ENCODE measurements at places on chromosomes 6 and 20.

DNA sequence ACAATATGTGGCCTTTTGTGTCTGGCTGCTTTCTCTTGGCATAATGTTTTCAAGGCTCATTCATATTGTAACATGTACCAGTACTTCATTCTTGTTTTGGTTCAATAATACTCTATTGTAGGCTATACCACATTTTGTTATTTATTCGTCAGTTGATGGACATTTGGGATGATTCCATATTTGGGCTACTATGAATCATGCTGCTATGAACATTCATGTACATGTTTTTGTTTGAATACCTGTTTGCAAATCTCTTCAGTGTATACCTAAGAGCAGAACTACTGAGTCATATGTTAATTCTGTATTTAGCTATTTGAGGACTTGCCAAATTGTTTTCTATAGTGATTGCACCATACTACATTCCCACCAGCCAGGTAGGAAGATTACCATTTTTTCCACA lies 259.9 kb downstream of the GMPR start:
- no peak for DNase-seq

DNA sequence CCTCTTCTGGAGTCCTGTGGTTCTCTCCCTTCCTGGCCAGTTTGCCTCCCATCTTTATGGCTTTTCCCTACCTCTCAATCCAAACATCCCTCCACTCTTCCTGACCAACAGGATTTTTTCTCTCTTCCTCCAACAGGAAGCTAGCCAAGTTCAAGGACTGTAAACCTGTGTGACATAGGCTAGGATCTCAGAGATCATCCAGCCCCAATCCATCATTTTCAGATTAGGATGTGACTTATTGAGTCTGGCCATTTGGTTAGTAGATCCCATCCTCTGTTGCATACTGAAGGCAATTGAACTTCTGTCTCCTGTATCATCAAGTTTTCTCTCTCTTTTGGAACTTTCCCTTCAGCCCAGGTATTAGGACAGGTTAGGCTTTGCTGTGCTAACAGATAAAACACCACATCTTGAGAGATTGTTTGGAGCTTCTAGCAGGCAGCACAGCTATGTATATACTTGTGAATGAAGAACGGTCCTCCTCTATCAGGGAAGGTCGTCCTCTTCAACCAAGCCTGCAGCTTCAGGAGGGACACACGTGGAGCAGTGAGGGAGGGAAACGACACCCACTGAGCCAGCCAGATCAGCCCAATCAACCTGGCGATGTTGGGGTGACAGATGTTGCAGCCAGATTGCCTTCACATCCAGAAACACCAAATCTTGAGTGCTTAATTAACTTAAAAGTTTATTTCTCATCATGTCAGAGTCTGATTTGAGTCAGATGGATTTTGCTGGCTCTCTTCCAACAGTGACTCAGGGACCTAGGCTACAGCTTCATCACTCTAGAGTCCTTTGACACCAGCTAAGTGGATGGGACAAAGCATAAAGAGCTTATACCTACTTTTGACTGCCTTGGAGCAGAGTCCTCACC lies 106.8 kb downstream of the GJA10 start:
- DNase-seq, result peak; percentile 40

GRCh38 chr20:63475209-63475608 lies 2.8 kb upstream of the KCNQ2 start:
- DNase-seq, result no peak

- DNase-seq, result no peak
These were observed 8.2 kb downstream of the TRAF3IP2 start for GRCh38 chr6:111597291-111598086.

- DNase-seq, result no peak
These were observed 40.0 kb downstream of the PLG start for GRCh38 chr6:160742090-160742489.

DNA sequence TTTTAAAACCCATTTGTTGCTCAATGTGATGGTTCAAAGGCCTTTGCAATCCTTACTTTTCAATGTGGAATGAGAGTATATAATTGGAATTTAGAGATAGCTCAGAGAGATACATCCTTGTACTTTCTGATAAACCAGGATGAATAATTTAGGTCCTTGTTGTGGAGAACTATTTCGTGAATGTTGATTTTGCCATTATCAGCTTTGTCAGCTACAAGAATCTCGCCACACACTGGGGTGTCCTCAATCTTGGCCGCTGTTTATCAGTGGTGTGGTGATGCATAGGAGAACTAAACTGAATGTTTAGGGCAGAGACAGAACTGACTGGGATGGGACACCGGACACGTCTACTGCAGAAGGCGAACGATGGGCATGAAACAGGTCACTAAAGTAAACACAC lies 111.2 kb upstream of the SLC35B3 start:
- DNase-seq, result no peak

- DNase-seq, result no peak
These were observed 215.5 kb downstream of the ZDHHC14 start for GRCh38 chr6:157596461-157596860.

GRCh38 chr6:139278190-139278589 lies 13.6 kb downstream of the TXLNB start:
- no peak for DNase-seq

DNA sequence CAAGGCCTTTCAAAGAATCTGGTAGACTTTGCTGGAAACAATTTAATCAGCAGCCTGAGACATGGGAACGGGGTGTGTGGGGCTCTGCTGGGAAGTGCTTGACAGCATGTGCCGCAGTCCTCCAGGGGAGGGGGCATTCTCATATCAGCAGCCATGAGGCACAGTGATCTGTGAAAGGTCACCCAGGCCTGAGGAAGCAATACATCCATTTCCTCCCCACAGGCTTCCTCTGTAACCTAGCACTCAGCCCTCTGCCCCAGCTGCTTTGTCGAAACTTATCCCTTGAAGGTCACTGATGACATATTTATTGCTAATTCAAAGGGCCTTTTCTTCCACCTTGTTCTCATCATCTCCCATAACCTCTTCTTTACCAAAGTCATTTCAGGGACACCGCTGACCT lies 103.3 kb downstream of the TNFAIP3 start:
- DNase-seq, result no peak

- no peak for DNase-seq
These were observed 98.4 kb upstream of the ADTRP start for GRCh38 chr6:11876934-11877433.

DNA sequence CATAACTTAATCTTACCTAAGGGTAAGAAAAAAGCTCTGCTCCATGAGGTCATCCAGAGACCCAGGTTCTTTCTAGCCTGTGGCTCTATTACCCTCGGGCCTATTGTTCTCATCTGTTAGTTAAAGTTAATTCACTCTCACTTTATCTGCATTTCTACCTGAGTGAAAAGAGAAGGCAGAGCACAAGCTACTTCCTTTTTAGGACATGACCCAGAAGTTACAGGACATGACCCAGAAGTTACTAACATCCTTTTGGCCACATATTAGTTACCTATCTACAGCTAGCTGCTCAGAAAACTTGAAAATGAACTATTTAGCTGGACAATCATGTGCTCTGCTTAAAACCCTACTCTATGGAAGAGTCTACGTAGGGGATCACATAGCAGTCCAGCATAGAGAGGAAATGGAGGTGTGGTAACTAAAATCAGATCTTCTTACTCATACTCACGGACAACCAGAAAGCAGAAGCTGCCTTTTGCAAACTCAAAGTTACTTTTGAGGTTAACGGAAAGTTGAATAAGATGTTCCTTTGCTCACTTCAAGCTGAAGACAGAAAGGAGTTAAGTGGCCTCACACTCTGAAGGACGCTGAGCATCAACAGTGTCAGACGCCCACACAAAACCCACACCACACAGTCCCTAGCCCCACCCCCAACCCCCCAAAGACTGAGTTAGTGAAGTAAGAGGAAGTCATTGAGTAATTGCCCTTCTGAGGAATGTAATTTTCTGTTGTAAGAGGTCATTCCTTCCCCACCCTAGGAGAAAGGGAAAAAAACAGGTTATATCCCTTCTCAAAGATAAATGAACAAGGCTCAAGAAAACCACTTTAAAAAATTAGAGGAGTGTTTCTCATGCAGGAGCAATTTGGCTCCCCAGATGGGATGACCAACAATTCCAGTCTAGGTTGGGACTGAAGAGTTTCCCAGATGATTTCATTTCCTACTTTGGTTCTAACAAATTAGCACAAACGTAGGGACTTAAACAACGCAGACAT lies 45.9 kb upstream of the TAB2 start:
- DNase-seq, result peak; percentile 73

DNA sequence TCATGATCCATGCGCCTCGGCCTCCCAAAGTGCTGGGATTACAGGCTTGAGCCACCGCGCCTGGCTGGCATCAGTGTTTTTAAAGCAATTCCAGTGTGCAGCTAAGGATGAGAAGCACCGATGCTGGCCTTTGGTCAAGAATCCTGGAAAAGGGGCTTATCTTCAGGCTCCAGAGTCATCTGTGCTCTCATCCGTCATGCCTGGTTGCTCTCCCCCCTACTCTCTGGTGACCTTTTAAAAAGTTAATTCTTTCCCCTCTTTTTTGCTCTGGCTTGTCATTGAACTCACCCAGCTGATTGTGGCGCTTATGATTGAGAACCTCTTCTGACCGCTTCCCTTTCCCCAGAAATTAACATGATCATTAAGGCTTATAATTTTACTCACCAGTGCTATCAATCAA lies 28.7 kb downstream of the NR2E1 start:
- no peak for DNase-seq

DNA sequence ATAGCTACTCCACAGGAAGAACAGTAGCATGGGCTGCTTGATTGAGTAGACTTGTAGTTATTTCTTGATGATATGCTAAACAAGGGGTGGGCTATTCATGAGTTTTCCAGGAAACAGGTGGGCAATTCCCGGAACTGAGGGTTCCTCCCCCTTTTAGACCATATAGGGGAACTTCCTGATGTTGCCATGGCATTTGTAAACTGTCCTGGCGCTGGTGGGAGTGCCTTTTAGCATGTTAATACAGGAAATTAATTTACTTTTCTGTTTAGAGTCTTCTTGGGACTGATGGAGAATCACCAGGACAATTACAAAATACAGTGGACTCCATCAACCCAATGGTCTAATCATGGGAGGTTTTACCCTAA lies 22.7 kb downstream of the CYP24A1 start:
- no peak for DNase-seq

- DNase-seq, result no peak
These were observed 69.3 kb downstream of the EYA2 start for GRCh38 chr20:46963758-46964617.

GRCh38 chr6:130969791-130970491 lies 93.1 kb downstream of the EPB41L2 start:
- no peak for DNase-seq

GRCh38 chr6:15893556-15894253 lies 230.9 kb upstream of the DTNBP1 start:
- no peak for DNase-seq

GRCh38 chr6:8066108-8066507 lies 1.9 kb upstream of the BLOC1S5 start:
- DNase-seq, result no peak

GRCh38 chr20:50799176-50799889 lies 4.5 kb downstream of the BCAS4 start:
- no peak for DNase-seq

DNA sequence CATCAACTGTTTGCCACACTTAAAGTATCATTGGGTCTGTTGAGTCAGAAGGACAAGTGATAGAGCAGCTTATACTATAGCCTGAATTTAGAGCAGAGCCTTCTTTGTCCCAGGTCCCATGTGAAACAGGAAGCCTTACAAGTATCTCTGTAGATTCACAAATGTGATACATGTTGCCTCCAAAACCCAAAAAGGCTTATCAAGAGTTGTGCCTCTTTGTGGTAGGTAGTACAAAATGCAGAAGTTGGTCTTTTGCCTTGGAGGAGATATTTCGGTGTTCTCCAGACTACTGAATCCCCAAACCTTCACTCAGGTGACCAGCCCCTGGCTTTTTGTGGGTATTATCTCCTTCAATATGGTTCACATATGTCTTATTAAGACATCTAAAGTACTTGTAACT lies 172.8 kb upstream of the PROKR2 start:
- DNase-seq, result no peak

GRCh38 chr6:39599341-39599740 lies 125.9 kb downstream of the KIF6 start:
- no peak for DNase-seq

DNA sequence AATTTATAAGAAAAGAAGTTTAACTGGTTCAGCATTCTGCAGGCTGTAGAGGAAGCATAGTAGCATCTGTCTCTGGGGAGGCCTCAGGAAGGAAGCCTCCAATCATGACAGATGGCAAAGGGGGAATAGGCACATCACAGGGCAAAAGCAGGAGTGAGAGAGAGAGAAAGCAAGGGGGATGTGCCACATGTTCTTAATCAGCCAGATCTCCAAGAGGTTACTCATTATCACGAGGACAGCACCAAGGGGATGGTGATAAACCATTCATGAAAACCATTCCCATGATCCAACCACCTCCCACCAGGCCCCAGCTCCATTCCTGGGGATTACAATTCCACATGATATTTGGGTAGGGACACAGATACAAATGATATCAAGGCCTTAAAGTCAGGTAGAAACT lies 217.5 kb upstream of the TCF21 start:
- no peak for DNase-seq

DNA sequence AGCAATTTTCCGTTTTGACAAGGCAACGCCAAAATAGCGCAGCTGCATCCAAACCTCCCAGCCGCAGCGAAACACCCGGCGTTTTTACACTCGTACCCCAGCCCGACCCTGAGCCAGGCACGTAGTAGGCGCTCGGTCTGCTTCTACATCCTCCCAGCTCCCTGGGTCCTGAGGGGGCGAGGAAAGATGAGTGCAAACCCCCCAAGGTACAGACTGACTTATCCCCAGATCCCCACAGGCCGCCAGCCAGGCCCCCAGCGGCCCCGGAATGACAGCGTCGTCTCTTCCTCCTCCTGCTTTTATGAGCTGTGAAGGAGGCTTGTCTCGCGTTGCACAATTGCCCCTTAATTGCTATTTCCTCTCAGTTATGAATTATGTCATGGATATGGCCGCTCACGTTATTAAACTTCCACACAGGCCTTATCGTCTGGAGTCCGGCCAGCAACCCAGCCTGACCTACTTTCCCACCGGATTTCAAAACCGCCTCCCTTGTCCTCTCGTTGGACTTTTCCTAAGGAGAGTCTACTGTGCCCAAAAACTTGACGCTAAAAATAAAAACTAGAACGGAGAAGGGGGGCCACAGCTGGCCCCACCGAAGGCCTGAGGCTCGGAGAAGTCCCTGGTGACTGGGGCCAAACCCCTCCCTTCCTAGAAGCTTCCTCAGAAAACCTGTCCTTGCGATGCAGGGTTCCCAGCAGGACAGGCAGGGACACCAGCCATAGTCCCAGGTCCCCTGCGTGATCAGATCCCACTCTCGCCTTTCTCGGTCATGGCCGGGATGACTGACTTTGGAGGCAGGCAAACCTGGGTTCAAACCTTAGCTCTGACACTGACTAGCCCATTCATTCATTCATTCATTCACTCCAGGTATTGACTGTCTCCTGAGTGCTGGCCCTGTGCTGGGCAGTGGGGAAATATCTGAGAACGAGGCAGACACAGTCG lies 130.9 kb upstream of the PTPN1 start:
- DNase-seq, result no peak

DNA sequence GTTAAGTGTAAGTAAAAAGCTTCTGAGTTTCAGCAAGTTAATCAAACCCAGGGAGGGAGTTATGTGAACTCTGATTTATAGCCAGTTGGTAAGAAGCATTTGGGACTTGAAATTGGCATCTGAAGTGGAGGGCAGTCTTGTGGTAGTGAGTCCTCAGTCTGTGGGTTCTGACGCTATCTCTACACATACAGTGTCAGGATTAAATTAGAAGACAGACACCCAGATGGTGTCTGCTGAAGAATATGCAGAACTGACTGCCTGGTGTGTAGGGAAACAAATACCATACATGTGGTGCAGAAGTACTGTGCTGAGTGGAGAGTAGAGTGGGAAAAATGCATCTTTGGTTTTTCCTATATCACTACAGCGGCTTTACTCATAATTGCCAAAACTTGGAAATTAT lies 43.5 kb upstream of the PLN start:
- no peak for DNase-seq
